ENCODE measurements at places on chromosomes 4 and X.

DNA sequence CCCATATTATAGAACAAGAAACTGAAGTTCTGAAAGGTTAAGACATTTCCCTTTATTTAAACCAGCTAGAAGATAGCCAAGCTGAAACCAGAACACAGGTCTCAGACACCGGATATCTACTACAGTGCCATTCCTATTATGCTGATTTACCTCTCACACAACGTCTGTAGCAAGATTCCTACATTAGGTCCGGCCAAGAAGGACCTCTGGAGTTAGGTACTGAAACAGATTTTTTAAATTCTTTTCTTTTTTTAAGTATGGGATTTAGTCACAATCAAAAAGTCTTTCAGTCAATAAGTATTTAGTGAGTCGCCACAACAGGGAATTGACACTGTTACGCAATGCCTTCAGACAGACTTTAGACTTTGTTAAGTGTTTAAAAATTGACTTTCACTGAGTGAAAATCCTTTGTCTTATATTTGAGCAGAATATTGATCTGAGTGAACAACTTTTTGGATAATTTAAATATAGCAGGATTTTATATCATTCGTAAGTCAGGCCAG, 26.5 kb upstream of the SPANXN4 start:
- DNase-seq: no peak

DNA sequence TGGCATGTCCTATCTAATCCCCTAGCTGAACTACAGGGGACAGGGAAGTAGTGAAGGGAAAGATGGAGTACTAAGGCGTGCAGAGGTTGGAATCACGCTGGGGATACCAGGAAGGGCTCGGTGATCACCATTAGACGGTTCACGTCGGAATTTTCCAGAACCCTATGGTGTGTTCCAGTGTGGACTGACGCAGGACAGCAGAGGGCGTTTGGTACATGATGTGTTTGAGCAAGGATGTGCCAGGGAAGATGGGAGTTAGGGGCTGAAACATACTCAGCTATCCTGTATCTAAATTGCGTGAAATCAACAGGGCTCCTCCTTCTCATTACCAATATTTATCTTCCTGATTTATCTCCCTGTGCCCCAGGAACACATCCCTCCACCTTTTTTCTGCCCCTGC, 33.7 kb downstream of the PRPS2 start:
- no peak for DNase-seq

DNA sequence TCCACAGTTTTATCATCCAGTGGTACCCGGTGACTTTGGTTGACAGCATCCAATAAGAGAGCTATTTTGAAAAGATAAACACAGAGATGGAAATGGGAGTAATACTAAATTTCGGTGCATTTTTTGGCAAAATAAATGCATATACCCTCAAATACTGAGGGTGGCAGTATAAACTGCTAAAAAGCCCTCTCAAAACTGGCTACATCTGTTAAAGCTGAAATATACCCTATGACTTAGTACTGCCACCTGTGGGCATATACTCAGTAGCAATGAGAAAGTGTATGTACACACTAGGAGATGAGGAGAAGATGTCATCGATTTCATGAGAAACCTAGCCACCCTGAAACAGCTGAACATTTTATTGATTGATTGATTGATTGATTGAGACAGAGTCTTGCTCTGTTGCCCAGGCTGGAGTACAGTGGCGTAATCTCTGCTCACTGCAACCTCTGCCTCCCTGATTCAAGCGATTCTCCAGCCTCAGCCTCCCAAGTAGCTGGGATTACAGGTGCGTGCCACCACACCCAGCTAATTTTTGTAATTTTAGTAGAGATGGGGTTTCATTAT, 12.2 kb upstream of the TMEM128 start:
- DNase-seq: no peak

GRCh38 chr4:121375262-121375661, 5.6 kb downstream of the QRFPR start:
- DNase-seq: no peak

DNA sequence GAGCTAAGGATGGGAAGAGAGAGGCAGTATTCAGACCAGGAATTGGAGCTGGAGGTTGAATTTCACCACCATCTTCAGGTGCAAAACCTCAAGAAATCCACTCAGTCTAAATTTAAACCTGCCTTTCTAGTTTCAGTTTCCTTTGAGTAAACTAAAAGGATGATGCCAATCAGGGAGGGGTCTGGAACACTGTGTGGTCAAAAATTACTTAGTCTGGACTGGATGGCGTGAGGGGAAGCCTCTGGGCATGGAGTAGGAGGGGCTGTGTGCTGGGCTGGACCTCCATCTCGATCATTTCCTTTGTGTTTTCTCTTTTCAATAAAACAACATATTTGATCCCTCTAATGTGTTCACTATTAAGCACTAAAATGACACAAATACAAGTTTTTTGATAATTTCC, 120.1 kb downstream of the GC start:
- DNase-seq: no peak

DNA sequence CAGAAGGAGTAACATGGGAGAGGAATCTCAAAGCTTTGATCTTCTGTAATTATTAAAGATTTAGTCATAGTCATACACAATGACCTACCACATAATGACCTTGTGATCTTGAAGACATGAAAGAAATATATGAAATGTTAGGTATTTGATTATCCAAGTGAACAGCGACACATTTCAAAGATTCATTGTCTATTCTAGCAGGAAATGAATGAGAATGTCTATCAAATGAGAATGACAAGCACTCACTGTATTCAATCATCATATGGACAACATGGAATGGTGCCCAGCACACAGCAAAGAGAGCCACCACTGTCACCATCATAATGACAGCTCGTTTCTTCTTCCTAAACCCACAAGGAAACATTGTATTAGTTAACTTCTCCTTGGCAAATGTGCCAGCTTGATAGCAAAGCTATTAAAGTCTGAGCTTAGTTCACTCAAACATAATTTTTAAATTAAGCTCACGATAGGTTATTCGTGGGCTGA, 50.6 kb downstream of the QRFPR start:
- no peak for DNase-seq

DNA sequence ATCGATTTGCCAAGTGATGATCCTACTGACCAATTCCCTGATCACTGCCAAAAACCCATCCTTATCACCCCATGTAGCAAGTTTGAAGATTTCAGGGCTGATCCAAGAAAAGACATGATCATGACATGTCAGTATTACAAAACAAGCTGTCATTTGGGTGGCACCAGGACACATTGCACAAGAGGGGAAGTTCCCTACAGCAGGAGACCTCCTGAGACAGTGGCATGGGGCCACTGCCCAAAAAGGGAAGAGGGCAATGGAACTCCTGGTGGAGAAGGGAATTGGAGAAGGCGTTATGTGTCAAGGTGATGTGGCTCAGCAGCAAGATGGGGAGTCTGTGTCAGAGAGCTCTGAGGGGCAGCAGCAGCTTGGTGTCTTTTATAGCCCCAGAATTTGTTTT, 43.4 kb downstream of the ZNF182 start:
- no peak for DNase-seq

DNA sequence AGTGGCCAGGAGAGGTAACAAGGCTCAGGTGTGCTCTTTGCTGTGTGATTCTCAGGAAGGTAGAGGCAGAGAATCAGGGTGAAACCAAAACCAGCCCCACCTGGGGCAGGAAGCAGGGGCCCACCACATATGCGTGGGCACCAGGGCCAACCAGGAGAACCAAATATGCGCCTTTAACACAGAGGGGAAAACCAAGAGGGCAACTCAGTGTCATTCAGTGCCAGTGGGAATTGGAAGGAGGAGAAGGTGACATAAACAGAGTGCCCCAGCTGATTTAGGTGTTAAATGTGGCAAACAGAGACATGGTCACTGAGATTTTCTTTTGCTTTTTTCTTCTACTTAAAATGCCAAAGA, 106.8 kb upstream of the MAMLD1 start:
- DNase-seq: no peak

DNA sequence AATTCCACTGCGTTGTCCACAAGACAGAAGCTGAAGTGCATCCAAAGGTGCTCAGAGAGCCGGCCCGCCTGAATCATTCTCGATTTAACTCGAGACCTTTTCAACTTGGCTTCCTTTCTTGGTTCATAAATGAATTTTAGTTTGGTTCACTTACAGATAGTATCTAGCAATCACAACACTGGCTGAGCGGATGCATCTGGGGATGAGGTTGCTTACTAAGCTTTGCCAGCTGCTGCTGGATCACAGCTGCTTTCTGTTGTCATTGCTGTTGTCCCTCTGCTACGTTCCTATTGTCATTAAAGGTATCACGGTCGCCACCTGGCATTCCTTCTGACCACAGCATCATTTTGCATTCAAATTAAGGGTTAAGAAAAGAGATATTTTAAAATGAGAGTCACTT, 115.5 kb downstream of the NFKB1 start:
- no peak for DNase-seq

DNA sequence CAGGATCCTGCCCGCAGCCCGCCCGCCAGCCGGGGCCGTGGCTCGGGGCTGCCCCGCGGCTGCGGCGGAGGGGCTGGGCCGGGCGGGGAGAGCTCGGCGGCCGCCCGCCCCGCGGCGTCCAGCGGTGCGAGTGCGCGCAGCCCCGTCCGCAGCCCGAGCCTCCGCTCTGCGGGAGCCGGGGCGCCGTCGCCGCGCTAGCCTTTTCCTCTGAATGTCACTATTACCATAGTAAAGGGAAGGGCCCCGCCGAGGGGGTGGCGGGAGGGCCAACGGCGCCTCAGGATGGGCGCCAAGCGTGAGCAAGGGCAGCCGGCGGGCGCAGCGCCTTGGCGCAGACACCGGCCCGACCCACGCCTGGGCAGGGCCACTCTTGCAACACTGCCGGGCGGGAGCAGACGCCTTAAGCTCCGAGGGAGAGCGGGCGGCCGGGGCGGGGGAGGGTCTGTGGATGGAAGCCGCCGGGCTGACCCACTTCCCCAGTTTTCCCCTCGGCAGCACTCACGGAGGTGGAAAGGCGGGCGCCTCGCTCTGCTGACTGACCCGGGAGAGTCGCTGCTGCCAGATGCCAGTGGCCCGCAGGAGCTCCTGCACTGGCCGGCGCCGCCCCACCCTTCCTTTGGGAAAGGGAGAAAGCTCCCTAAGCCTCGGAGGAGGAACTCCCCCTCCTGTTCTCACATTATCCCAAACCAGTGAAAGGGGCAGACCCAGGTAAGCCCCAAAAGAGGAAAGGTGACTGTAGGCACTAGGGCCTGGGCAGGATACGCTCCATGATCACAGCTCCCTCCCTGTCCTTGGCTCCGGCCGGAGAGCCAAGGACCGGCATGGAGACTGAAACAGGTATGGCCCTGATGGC, 329.4 kb downstream of the HNRNPD start:
- no peak for DNase-seq

GRCh38 chrX:72306851-72307645, 1.3 kb upstream of the CITED1 start:
- no peak for DNase-seq

DNA sequence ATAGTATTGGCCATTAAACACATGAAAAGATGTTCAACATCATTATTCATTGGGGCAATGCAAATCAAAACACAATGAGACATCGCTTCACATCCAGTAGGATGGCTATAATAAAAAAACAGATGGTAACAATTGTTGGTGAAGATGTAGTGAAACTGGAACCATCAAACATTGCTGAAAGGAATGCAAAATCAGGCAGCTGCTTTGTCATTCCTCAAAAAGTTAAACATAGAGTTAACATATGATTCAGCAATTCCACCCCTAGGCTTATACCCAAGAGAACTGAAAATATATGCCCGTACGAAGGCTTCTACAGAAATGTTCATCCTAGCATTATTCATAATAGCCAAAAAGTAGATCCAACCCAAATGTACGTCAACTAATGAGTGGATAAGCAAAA, 144.0 kb upstream of the NAP1L5 start:
- DNase-seq: no peak

DNA sequence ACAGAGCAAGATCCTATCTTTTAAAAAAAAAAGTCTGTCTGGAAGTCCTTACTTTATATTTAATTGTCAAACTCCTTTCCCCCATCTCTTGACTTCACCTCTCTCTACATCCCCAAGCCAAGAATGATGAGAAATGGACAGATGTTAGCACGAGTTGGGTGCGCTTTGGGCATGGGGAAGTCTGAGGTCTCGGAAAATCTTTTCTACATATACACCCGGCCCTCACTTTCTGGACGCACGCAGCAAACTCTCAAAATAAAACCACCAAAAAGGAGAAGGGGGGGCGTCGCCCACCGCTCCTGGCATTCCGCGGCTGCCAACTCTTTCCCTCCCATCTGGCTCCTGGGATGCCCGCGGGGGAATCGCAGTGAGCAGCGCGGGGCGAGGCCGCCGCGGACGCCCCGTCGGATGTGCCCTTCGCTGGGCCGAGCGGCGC, 756 bp downstream of the IGFBP7 start:
- DNase-seq: no peak

DNA sequence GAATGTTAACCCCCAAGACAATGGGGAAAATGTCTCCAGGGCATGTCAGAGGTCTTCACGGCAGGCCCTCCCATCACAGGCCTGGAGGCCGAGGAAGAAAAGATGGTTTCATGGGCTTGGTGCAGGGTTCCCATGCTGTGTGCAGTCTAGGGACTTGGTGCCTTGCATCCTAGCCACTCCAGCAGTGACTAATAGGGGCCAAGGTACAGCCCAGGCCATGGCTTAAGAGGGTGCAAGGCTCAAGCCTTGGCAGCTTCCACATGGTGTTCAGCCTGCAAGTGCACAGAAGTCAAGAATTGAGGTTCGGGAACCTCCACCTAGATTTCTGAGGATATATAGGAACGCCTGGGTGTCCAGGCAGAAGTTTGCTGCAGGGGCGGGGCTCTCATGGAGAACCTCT, 50.6 kb downstream of the BMP3 start:
- no peak for DNase-seq

- no peak for DNase-seq
These were observed 104.0 kb upstream of the BMP2K start for GRCh38 chr4:78671903-78672815.

DNA sequence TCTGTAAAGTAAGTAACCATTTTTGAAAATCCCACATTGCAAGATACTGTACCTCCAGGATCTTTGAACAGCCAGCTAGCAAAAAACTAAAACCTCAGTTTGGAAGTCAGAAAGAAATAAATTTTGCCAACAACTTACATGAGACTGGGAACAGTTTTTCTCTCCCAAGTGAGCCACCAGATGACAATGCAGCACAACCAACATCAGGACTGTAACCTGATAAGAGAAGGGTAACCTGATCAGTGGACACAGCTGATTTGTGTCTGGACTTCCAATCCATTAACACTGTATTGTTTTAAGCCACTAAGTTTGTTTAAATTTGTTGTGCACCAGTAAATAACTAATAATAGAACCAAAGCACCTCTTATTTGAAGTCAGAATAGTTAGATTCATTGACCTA, 923.3 kb downstream of the FAT4 start:
- no peak for DNase-seq

DNA sequence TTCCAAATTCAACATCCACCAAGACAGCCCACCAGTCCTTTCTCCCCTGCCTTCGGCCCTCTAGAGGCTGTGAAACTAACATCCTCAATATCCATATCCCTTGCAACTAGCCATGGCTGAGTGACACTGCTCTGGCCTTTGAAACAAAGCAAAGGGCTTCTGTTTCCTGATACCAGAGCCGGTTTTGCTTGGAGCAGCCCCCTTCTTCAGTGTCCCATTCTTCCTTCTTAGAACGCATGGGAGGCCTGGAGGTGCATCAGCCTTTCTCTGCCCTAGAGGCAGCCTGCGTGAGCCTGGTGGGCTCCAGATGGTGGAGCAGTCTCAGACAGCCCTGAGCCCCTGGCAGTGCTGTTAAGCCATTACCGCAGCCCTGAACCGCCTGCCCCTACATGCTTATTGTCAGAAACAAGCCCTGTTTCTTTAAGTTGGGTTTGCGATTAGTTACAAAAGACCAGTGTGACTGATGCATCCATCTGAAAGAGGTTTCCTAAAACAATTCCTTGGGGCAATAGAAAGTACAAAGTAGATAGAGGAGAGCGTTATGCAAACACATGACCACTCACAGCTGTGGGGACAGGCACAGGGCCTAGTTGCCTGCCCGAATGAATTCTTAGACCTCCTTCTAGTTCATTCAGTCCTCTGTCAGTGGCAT, 74.1 kb downstream of the EVC start:
- no peak for DNase-seq

Measured in ascending aorta (tissue), 2 donors.